ENCODE measurements at places on chromosomes 3 and 15.

GRCh38 chr15:101143321-101143720 lies 108.5 kb downstream of the CHSY1 start:
- DNase-seq, result no peak

GRCh38 chr15:65912235-65912634 lies 42.9 kb downstream of the RAB11A start:
- DNase-seq, result no peak

GRCh38 chr3:64278625-64279024 lies 53.4 kb upstream of the PRICKLE2 start:
- no peak for DNase-seq

GRCh38 chr3:174958671-174959328 lies 99.7 kb downstream of the NAALADL2 start:
- DNase-seq, result no peak

DNA sequence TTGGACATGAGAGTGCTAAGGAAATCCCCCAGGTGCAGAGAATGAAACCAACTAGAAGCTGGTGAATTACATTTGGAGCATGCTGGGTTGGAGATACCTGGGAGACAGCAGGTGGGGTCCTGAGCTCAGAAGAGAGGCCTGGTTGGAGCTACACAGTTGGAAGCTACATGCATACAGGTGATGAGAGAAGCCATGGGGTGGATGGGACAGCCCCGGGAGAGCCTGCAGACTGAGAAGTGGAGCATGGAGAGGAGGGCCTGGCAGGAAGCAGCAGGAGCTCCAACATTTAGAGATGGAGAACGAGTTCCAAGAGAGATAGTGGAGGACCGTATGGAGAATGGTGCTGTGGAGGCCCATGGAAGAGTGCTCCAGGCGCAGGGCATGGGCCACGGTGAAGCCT lies 10.2 kb downstream of the PAQR5 start:
- no peak for DNase-seq

- DNase-seq, result no peak
Observed at GRCh38 chr3:191425322-191425734, 35.6 kb upstream of the PYDC2 start.

DNA sequence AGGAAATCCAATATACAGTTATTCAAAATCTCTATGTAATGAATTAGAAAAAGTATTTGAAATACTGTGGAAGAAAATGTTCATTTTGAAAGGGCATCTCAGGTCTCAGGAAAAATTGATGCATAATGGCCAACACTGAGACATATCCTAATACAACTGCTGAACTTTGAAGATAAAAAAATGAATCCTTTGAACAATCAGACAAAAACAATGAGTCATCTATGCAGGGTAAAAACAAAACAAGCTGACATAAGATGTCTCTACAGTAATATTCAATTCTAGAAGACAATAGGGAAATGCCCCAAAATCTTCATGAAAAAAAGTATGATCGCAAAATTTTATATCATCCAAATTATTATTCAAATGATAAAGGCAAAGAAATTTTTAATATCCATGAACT lies 34.0 kb upstream of the ZNF280D start:
- no peak for DNase-seq

DNA sequence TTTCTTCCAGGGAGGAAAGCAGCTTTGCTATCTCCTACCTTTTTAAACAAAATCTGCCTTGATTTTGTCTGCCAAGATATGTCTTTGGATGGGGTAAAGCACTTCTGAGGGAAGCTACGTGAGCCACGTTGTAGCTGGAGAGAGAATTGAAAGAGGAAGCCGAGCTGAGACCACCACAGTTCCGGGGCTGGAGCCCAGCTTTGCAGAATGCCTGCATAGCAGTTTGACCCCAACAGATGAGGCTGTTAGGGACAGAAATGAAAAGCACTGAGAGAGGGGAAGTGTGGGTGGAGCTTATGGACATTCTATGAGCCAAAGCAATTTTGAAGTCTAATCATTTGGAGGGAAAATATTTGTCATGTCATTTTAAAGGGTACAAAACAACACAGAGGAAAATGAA lies 45.4 kb downstream of the LIPC start:
- no peak for DNase-seq

- DNase-seq, result no peak
Observed at GRCh38 chr3:59408047-59408624, 358.3 kb upstream of the CFAP20DC start.

DNA sequence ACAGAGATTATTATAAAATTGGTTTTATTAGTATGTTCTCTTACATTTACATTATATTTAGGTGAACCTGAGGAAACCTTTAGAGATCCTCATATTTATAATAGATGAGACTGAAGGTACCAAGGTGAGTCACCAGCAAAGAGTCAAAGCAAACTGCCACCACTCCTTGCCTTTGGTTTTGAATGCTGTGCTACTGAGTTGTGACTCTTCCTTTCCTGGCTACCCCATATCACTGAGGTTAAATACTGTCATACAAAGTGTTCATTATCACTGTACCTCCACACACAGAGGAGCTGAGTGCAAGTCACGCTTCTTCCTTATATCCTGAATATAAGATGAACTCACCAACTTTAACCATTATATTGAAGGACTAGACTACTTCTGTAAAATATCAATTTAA lies 168.2 kb downstream of the CBLB start:
- DNase-seq, result no peak

- DNase-seq, result no peak
Observed at GRCh38 chr3:17979252-17979651, 236.8 kb upstream of the TBC1D5 start.

DNA sequence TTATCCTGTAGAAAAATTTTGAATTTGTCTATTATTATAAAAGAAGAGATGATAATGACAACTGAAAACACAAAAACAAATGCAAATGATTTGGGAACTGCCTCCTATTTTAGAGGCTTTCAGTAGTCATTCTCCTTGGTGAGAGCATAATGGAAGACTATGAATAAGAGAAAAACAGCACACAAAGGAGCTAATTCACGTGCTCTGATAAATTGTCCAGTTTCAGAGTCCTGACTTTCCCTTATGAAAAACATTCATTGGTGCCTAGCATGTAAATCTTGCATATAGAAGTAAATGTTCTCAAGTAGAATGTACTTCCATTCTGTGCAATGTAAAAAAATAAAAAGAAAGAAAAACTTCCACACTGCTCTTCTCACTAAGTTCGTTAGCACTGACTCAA lies 206.1 kb downstream of the IL5RA start:
- no peak for DNase-seq

GRCh38 chr3:115658337-115659181 lies 35.2 kb downstream of the GAP43 start:
- DNase-seq, result peak; percentile 34

- no peak for DNase-seq
Observed at GRCh38 chr3:149657926-149658743, at the start of gene WWTR1. WWTR1 (minus strand) TSS chr3:149658025; CDS start chr3:149657306, 719 bp downstream.

All from stimulated activated CD8-positive, alpha-beta memory T cell treated with anti-CD3 and anti-CD28 coated beads, Interleukin-15, amount 100 ng/mL, for 24 hours (primary cell).